ENCODE measurements at places on chromosomes 12 and 14.

DNA sequence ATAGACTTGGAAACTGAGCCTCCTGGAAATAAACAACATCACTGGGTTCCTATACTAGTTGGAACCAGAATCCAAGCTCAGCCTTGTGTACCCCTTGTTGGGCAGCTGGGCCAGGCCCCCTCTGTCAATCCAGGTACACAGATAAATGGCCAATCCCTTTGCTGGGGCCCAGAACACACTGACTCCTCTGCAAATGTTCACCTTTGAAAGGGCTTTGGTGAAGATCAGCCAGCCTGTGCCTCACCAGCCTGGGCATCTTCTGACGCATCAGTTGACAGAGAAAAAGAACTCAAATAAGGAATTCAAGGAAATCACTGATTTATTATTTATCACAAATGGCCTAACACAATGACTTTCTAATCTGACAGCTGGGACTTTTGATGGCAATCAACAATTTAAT is 1090.2 kb downstream of the BCL11B start:
- no peak for DNase-seq

GRCh38 chr12:91947459-91947858 is 198.2 kb downstream of the BTG1 start:
- no peak for DNase-seq

DNA sequence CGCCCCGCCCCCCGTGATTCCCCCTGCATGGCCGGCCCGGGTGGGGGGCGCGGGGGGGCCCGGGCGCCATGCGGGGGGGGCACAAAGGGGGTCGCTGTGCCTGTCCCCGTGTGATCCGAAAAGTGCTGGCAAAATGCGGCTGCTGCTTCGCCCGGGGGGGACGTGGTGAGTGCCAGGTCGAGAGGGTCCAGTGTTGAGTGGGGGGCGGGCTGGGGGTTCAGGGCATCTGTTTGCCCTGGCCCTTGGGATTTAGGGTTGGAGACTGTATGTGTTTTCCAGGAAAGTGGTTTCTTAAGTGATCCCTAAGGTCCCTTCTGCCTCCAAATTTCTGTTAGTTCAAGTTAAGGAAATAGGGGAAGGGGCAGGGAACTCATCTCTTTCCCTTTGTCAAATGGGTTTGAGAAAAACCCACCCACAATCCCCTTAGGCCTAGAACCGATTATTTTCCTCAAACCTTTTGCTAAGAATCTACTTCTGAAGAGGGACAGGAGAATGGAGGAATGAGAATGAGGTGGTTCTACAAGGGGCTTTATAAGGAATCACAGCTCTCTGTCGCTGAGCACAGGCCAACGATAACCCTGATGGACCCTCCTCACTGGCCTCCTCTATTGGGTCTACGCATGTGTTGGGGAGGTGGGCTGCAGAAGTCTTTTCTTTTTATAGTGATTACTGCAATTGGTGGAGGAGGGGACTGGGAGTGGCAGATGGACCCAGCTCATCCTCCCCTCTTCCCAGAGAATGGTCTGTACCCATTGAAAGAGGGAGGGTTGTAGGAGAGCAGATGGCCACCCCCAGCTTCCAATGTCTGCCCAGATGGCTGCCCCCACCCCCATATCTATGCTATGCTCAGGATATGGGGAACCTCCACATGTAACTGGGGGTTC is 834 bp downstream of the ARHGEF25 start:
- DNase-seq = no peak

- DNase-seq = no peak
Measured at GRCh38 chr14:55327179-55327578, 56.0 kb downstream of the FBXO34 start.

- DNase-seq = no peak
Measured at GRCh38 chr12:91211866-91212265, 29.2 kb upstream of the DCN start.
